ENCODE measurements at places on chromosomes 7 and 10. TPM values are rescaled to one million over a fixed set of nuclear protein-coding genes. Genes with fewer than 3 reads are reported as not detected.

DNA sequence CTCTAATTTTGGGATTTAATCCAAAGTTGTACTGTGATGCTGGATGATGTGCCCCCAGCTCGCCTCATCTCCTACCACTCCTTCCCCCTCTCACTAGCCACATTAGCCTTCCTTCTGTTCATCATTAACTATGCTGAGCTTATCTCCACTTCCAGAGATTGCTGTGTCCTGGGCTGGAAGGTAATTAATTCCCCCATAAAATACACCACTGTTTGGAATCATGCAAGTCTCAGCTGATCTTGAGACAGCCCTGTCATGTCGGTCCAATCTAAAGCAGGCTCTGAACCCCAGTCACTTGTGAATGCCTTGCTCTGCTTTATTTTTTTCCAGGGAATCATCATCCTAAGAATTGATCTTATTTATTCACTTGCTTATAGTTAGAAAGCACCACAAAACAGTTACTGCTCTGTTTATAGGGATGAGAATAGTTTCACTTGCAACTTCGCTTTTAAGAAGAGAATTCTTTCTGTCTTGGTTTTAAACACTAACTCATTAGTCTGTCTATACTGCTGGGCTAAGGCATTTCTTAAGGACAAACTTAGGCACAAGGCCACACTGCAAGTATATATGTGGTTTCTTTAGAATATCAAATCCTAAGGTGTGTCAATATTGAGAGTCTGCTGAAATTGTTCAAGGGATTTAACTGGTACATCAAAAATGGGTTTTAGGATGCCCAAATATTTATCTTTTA is 341.1 kb upstream of the SEMA3A start:
- H3K36me3 ChIP-seq = no peaks in the 10 kb centered on the region
- no peaks in the 10 kb centered on the region for H3K4me1 ChIP-seq
- no peak overlapping the region for H3K27ac ChIP-seq
- no peak for DNase-seq
- H3K27me3 ChIP-seq = no peaks in the 10 kb centered on the region
- no peak overlapping the region for H3K4me3 ChIP-seq

- peak overlapping the region; percentile 76 for H3K27ac ChIP-seq
- H3K36me3 ChIP-seq = peaks cover 29% of the 10 kb centered on the region
- DNase-seq = peak; percentile 26
- peaks cover 23% of the 10 kb centered on the region for H3K27me3 ChIP-seq
- H3K4me1 ChIP-seq = peaks cover 55% of the 10 kb centered on the region
- H3K4me3 ChIP-seq = peak overlapping the region; percentile 82
Observed at GRCh38 chr7:23467806-23468525, 2.3 kb downstream of the IGF2BP3 start.

DNA sequence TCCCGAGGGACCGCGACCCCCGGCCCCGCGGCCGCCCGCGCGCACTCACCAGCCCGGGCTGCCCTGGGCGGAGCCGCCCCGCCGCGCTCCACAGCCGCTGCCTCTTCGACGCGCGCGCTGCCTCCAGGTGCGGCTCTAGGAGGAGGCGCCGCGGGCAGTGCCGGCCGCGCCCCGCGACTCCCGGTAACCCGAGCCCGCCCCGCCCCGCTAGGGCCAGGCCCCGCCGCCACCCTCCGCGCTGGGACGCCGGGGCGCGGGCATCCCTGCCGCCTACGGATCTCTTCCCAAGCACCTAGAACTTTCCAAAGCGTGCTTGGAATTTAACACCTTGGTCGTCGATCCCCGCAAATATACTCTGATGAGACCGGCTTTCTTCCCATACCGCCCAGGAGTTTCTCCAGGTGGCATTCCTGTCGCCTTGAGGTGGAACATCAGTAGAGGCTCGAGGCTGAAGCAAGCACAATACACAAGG is at the start of gene SLC26A5:
SLC26A5 (minus strand) TSS at position 159 of the 472 bp plus-strand sequence. CDS start 24,693 bp downstream, outside the sequence.
- H3K4me1 ChIP-seq = peaks cover 14% of the 10 kb centered on the region
- no peak for DNase-seq

The MEPCE gene
- 51.0 TPM for total RNA-seq

The ANKRD1 gene
- not detected for total RNA-seq

The KDM7A gene
- 12.5 TPM for total RNA-seq
